Fibroblast of skin of left biceps (primary cell): ENCODE measurements at places on chromosomes 2 and 18.

- peak; percentile 53 for DNase-seq
Measured at GRCh38 chr2:216596980-216597509, 36.2 kb upstream of the IGFBP2 start.

GRCh38 chr2:133198678-133199077 is 369.6 kb downstream of the NCKAP5 start:
- DNase-seq, result no peak

GRCh38 chr18:57052173-57052572 is 94.7 kb upstream of the BOD1L2 start:
- DNase-seq, result no peak

GRCh38 chr2:16400127-16400623 is 265.5 kb downstream of the CYRIA start:
- DNase-seq, result no peak

GRCh38 chr2:100983201-100983600 is 18.9 kb upstream of the RPL31 start:
- DNase-seq, result no peak

DNA sequence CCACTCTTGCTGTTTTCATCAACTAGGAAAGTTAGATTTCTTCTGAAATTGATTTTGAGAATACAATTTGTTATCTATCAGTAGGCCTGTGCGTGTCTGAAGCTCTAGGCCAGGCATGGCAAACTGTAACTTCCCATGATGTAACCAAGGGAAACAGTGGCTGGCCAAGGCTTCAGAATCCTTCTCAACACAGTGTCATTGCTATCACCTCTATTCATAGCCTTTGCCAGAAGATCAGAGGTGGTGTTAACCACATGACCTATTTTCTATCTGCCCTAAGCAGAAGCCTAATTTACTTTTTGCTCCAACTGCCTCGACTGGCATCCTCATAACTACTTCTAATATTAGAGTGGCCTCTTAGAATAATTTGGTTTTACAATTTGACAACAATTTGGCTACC is 2.5 kb downstream of the ITGB6 start:
- no peak for DNase-seq

GRCh38 chr2:7437141-7437540 is 519.9 kb downstream of the RNF144A start:
- no peak for DNase-seq

DNA sequence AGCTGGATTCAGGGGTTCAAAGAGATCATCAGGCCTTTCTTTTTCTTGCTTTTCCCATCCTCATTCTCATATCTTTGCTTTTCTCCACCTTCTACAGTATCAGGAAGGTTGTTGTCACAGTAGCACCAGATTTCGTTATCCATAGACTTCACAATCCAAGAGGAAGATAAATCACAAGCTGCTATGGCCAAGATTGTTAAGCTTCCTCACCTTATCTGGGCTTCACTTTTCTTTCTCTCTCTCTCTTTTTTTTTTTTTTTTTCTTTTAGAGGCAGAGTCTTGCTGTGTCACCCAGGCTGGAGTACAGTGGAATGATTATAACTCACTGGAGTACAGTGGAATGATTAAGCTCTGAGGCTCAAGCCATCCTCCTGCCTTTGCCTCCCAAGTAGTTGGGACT is 93.5 kb downstream of the TTC27 start:
- DNase-seq, result no peak

GRCh38 chr2:151138507-151138906 is 123.2 kb downstream of the RBM43 start:
- peak; percentile 84 for DNase-seq

- DNase-seq, result no peak
Measured at GRCh38 chr18:52054324-52054723, 285.7 kb upstream of the DCC start.

- no peak for DNase-seq
Measured at GRCh38 chr2:17644997-17645720, 104.7 kb downstream of the VSNL1 start.
